ENCODE measurements at places on chromosomes 2 and 18.

DNA sequence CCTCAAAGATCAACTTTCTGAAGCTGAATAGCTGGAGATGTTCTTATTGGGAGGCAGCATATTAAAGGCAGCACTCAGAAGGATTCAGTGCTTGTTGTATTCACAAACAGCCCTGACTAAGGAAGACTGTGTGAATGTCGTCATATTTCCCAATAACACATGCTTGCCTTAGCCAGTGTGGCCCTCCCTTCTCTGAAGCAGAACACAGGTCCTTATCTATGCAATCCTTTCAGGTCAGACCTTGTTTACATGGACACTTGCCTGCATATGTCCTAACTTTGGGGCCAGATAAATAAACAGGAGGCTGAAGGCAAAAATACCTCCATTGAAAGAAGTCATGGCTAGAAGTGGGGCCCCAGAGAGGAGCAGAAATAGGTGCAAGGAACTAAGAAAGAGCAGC lies 97.2 kb downstream of the SLC4A3 start:
- peak; percentile 34 for DNase-seq

- DNase-seq = no peak
Measured at GRCh38 chr2:64234785-64235184, 90.6 kb upstream of the PELI1 start.

DNA sequence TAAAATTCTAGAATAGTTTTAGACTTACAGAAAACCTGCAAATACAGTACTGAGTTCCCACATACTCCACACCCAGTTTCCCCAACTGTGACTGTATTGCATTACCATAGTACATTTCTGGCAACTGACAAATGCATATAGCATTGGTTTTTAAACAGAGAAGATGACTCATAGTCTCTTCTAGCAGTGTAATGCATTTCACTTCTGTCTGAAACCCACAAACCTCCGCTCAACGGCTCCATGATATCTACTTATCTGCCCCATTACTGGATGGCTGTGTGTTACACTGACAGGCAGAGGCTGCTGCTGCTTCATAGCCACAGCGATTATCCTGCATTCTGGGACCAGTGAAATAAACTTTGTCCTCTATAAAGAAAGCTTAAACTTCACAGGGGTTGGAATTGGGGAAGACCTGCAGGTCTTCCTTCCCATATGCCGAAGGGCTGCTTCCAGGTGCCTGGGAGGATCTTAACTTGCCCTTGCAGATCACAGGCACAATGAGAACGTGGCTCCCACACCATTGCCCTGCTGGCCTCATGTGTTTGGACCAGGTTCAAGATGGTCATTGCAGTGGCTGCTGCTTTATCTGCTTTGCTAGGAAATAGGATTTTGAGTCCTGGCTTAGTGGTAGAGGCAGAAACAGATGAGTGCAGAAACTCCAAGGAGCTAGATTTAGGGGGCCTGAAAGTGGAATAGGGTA lies 742.6 kb upstream of the HS6ST1 start:
- DNase-seq = no peak

DNA sequence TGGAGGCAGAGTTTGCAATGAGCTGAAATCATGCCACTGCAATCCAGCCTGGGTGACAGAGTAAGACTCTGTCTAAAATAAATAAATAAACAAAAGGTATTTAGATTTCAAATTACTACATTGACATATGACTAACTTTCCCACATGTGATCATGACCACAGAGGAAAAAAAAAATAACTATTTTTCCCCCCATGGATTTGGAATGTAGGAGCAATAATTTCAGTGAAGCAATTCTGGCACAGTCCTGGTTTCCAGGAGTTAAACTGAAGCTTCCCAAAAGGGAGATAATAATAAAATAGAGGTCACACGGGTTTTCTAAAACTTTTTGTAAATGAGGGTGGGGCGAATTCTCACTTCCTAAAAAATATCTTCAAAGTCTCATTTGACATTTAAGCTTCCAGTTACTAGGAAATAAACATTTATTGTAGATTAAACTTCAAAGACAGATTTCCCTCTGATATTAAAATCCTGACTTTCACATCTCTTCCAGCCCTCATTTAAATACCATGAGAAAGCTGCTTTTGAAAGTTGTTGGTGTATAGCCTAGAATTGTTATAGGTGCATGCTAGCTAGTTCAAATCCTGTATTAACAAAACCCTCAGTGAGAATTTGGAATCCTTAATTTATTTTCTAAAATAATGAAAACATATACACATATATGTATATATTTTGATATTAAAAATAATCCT lies 20.7 kb downstream of the SLC19A3 start:
- DNase-seq = no peak

DNA sequence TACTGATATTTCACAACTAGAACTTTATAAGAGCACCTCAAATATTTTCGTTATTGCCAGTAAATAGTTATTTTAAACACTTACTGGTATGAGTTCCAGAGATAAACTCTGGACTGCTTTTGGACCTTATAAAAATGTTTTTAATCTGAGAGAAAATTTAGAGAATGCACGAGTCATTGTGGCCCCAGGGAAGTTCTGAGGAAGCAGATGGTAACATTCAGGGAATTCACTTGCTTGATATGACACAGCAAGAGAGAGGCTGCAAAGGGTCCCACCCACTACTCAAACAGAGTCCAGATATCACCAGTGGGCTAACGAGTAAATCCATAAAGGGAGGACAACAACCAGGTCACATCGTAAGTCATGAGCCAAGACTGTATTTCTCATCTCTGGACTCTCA lies 526.8 kb downstream of the TDRD15 start:
- DNase-seq = no peak

- peak; percentile 31 for DNase-seq
Measured at GRCh38 chr2:3303583-3304406, 73.8 kb downstream of the EIPR1 start.

GRCh38 chr18:22848615-22849014 lies 84.5 kb upstream of the RBBP8 start:
- peak; percentile 20 for DNase-seq

GRCh38 chr2:239660390-239661230 lies 259.8 kb upstream of the HDAC4 start:
- no peak for DNase-seq

- peak; percentile 31 for DNase-seq
Measured at GRCh38 chr18:45456090-45457021, 158.9 kb upstream of the SLC14A2 start.

DNA sequence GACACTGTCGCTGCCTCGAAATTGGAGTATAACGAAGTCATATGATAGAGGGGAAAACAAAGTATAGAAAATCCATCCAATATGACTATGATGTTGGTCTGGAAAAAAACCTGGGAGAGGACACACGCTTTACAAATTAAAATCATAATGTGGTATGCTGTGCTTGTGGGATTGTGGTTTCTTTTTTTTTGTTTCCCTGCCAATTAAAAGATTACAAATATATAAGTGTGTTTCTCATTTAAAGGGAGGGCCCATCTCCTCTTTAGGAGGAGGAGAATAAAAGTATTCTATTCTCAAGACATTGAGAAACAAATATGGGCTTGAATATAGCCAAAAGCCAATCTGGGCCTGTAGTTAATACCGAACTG lies 86.6 kb downstream of the EPHA4 start:
- DNase-seq = no peak

- DNase-seq = no peak
Measured at GRCh38 chr2:150339282-150339681, 148.2 kb downstream of the RND3 start.

GRCh38 chr2:44705356-44705755 lies 236.1 kb upstream of the SIX3 start:
- no peak for DNase-seq

DNA sequence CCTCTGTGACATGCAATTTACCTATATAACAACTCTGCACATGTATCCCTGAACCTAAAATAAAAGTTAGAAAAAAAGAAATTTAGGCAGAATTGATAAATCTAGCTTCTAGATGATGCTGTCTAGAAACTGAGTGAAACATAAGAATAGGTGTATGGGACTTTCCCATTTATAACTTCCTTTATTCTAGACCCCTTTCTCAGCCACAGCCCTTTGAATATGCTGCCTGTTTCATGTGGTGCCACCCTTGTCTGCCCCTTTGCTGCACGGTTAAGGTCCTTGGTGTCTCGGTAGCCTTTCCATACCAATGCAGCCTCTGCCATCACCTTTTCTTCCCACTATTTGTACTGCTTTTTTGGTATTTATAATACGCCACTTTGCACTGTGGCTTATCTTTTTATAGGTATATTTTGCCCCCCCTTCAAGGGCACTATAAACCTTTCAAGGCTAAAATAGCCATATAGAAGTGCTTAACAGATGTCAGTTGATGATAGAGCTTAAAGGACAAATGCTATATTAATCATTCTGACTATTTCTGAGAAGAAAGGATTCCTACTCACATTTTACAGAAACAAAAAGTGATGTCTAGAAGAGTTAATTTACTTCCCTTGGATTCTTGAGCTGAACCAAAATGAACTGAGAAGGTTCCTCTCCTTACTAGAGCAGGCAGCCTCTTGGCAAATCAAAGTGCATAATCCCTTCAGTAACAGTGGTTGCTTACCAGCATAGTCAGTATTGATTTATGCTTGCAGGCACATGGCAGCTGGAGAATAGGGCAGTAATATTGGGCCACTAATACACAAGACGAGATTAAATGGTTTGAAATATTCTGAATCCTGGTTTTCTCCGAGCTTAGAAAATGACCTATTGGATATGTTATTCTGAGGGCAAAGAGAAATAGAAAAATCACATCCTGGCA lies 88.1 kb upstream of the CYP26B1 start:
- DNase-seq = no peak

DNA sequence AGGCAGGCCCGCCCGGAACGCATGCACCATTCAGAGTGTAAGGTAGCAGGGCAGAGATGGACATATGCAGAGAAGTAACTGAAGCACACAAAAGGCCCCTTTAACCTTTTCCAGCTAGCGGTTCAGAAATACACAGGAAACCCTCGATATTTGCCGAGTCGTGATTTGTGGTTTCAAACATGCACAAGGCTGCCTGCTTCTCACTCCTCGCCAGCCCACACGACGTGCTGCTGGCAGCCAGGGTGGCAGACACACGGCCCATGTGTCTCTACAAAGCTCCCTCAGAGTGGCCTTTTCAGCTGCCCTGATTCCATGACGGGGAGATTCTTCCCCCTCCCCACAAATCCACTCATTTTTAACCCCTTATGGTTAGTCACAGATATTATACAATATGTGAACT lies 23.6 kb downstream of the ZBTB7C start:
- no peak for DNase-seq

DNA sequence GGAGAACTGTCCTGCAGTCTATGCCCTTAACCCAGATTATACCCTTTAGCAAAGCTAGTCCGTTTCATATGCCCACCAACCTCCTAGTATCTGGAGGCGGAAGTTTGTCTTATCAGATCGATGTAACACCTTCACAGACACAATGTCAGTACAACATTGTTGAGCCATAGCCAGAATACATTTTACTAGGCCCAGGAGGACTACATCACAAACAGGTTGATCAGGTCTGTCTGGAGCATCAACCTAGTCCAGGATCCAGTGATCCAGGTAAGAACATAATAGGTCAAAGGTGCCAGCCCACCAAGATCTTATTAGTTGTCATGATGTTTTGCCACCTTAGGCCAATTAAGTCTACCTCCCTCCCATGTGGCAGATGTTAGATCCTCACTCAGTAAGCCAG lies 2.0 kb upstream of the TPRKB start:
- no peak for DNase-seq

GRCh38 chr18:75687626-75688025 lies 260.1 kb upstream of the SMIM21 start:
- DNase-seq = no peak

DNA sequence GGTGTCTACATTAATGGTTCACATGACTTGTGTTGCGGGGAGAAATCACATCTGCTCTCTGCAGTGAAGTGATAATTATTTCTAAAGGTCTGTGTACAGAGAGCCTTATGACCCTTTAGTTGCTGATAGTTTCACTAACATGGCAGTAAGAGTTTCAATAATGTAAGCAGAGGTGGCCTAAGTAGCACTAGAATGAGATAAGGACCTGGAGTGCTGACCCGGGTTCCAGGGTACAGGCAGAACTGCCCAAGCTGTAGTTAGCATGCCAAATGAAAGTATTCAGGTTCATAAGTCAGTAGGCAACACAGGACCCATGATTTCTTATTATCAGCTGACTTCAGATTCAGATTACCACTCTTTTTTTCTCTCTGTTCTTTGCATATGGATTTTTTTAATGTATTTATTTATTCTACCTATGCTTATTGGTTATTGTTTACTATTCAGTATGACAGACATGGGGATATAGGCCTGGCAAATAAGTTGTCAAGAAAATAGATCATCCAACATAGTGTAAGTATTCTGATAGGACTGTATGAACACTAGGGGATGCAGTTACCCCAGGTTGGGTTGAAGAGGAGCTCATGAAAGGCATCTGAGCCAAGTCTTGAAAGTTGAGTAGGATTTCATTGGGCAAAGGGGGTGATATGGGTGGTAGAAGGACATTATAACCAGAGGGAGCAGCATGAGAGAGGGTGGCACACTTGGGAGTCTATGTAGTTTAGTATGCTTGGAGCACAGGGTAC lies 105.2 kb downstream of the CCDC85A start:
- DNase-seq = no peak

- DNase-seq = no peak
Measured at GRCh38 chr18:13455960-13456481, 237.5 kb downstream of the LDLRAD4 start.

- peak; percentile 82 for DNase-seq
Measured at GRCh38 chr18:47931718-47932103, 1.3 kb upstream of the SMAD2 start.

GRCh38 chr18:63736876-63737275 lies 34.1 kb downstream of the SERPINB11 start:
- no peak for DNase-seq

- DNase-seq = no peak
Measured at GRCh38 chr2:226652369-226652768, 147.3 kb downstream of the IRS1 start.

DNA sequence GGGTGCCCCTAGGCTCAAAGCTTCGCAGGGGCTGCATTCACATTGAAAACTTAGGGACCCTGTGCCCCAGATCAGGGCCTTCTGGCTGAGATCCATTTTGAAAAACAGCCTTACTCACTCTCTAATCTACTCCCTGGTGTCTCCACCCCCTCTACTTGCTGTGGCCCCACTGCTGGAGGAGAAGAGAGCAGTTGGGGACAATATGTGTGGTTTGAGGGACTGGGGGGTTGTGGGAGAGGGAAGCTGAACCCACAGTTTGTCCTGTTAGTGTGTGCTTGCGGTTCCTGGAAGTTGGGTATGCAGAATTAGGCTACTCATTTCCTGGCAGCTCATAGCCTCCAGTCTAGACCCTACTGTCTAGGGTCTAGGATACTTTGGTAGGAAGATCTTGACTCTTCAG lies 211.4 kb downstream of the PRKCE start:
- peak; percentile 65 for DNase-seq

DNA sequence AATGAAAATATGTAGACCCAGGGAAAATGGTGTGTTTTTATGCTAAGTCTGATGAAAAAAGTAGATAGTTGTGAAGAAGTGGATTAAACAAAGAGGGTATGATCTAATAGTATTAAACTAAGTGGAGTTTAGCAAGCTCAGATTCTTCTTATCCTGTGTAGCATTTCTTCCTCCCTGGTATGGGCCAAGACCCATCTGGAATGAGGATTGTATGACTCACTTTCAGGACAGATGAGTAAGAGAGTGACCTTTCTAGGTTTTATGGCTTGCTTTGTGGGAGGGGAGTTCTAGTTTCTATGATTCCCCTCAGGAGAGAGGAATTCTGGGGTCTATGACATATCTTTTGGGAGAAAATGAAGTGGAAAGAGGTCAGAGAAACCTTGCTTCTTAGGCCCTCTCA lies 550.1 kb downstream of the SPAG16 start:
- DNase-seq = no peak

GRCh38 chr18:76923485-76924085 lies 101.2 kb downstream of the ZNF236 start:
- DNase-seq = no peak
